ENCODE measurements at places on chromosomes 2 and 18.

DNA sequence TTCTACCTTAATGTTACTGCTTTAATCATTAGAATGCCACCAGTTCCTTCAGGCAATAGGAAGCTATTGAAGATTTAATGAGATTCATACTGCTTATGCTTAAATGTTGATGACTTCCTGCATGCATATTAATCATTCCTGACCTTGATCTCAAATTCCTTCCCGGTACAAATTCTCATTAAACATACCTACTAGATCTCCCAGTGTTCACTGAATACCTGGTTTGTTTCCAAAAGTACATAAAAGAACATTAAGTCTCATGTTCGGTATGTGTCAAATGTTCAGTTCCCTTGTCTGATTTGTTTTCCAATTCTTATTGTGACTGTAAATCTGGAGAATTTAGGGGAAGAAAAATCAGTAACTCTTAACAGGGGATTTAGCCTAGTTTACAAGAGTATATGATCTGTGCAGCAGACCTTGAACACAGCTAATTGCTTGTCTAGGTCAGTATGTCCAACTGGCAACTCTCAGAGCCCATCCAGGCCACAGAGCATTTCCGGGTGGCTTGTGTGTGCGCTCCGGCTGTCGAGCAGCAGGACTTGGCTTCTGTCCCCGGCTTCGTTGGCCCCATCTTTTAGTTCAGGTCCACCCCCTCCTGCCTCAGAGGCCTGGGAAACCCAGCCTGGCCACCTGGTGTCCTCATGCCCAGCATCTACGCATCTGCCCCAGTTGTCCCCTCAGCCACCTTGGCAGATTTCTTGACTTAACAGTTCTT is 13.1 kb downstream of the METAP1D start:
- DNase-seq, result no peak

- no peak for DNase-seq
These were observed 5.0 kb downstream of the ACKR3 start for GRCh38 chr2:236574424-236575145.

DNA sequence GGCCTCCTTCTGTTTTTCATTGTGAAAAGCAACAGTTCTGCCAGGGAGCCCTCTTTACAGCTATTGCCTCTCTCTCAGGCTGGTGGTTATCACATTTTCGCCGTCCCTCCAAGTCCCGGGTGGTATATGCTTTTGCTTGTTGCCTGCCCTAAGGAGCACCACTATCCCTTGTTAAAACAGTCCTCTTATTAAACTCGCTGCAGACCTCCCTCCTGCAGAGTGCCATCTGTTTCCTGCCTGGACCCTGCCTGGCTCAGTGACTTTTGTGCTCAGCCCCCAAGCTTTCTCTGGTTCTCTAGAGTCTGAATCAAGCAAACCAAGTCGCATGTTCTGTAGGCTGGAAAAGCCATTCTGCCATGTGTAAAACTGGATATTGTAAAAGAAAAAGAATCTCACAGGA is 72.1 kb upstream of the FHL2 start:
- no peak for DNase-seq

- no peak for DNase-seq
These were observed 177.9 kb downstream of the ALK start for GRCh38 chr2:29743516-29743915.

GRCh38 chr2:109336296-109336695 is 207.3 kb downstream of the SH3RF3 start:
- DNase-seq, result no peak

GRCh38 chr2:125554956-125555355 is 1101.0 kb upstream of the GYPC start:
- no peak for DNase-seq

DNA sequence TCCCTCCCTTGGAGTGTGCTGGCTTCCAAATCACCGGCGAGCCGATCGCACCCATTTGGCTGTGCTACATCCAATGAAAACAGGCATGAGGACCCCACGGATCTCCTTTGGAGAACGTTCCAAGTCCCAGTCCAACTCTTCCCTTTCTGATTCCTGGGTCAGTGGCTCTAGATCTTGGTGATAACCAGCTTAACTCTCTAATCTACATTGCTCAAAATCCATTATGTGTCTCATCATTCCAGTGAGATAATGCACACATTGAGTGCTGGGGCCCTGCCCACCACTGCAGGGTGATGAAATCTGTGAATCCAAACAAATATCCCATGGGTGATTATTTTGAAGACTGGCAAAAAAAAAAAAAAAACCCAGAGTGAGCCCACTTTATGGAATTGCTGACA is 232.7 kb upstream of the COPS8 start:
- DNase-seq, result no peak

- no peak for DNase-seq
These were observed 127.8 kb downstream of the MYO3B start for GRCh38 chr2:170305711-170306110.

DNA sequence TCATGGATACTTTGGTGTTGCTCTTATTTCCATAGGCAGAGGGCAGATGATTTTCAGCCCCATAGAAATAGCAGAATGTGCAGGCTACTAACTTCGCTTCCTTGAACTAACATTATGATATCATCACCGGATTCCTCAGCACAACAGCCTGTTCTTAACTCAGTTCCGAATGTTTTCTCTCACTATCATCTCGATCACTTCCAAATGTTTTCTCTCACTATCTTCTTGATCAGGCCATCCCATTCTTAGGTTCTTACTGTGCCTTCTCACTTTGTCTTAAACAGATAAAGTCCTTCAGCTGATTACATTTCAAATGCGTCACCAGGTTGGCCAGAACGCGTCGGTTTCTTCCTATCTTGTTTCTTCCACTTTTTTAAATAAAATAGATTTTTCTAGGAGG is 11.4 kb upstream of the MBD2 start:
- no peak for DNase-seq

GRCh38 chr18:52208646-52209045 is 131.4 kb upstream of the DCC start:
- DNase-seq, result no peak

DNA sequence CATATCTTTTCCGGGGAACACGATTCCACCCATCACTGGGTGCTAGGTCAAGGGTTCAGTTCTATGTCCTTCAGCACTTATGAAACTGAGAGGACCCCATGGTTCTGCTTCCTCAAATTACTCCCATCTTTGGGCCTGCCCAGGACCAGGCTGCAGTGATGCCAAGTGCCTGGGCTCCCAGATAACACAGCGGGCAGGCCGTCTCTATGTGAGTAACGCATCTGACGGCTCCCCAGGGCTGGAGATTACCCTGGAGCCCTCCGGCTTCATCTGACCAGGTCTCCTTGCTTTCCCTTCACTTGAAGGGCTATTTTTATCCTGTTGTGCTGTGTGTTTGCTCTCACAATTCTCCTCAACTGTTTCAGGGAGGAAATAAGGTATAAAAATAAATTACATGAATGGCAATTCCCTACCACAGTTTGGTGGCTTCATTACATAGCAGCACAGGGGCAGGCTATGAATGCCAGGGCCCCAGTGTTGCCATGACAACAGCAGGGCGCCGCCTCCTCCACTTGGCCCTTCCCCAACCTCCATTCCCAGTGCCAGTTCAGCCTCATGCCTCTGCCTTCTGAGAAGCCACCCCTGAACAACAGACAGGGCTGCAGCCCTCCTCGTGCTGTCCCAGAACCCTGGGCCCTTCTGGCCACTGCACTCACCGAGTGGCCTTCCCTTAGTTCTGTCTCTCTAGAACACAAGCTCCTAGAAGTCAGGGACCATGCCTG is 25.4 kb upstream of the TMEM131 start:
- DNase-seq, result no peak

- no peak for DNase-seq
These were observed 82.4 kb upstream of the HPCAL1 start for GRCh38 chr2:10220045-10220901.

DNA sequence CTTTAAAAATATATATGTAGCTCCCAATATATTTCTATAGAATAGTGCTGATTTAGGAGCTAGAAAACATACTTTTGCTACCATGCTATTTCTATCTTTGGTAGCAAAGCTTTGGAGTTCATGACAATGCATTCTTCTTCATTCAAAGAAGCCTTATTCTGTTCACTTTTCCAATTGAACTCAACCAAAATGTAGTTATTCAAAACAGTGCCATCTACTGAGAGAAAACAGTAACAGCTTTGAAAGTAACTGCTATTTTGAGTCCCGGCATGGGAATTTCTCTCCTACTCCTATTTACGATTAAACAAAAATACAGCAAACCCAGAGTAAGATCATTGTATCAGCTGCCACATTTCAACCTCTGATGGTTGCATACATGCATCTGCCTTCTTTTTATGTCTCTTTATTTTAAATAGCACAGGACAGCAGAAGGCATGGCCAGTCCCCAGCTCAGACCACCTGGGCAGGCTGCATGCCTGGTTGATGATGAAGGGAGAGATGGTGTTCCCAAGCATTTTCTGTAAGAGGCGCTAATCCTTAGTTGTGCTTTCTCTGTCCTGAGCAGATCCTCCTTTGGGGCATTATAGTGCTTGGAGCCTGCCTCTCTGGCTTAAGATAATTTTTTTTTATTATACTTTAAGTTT is 69.7 kb upstream of the SULT1C3 start:
- DNase-seq, result peak; percentile 34

- no peak for DNase-seq
These were observed 175.4 kb upstream of the NETO1 start for GRCh38 chr18:73043211-73043610.

DNA sequence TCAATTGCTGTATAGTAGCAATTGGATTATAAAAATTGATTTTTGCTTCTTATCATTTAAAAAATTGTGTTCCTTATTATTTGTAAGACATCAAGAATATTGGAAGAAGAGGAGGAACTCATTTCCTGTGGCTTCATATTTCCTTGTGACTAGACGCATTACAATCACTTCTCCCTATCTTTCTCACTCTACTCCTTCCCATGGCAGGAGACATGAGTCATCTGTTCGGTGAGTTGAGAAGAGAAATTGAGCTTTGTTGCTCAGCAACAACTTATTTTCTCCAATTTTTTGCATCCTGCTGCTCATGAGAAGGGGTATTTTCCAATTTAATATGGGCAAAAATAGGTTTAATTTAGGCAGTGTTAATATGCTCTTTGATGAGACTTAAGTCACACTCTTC is 1783.9 kb downstream of the SUCLG1 start:
- no peak for DNase-seq

DNA sequence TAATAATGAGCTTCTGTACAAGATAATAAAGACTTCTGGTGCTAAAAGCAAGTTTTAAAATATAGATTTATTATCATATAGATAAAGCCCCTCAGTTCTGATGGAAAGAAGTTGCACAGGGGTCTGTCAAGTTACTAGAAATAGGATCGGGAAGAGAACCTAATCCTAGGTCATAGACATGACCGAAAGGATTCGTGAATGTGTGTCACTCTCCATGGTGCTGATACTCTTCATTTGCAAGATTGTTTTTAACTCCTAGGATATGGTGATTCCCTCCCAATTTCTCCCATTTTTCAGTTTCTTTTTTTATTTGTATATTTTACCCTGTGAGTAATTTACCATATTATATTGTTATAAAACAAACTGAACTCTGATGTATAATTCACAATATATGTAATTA is 58.9 kb upstream of the CTNNA2 start:
- no peak for DNase-seq

DNA sequence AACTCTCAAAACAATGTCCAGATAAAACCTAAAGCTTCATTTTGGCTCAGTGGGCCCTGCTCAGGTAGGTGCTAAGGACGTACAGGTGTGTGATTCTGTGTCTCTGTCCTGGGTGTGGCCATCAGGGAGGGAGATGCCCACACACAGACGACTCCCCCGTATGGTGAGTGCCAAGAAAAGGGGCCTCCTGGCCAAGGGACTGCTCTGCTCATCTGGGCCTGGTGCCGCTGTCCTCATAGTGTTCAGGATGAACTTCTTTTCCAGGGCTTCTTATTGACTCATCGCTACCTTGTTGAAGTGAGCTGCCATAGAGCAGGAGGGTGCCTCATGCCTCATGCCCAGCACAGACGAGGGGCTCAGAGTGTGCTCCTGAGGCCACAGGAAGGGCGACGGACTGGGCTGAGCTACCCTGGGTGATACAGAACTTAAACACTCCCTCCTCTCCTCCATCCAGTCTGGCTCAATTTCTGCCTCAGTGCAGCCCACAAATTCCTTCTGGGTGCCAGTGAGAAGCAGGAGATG is 57.8 kb downstream of the ITGB1BP1 start:
- no peak for DNase-seq

GRCh38 chr18:58779529-58779928 is 85.1 kb upstream of the ZNF532 start:
- no peak for DNase-seq

GRCh38 chr2:33136056-33136455 is 189.3 kb downstream of the LTBP1 start:
- DNase-seq, result no peak

DNA sequence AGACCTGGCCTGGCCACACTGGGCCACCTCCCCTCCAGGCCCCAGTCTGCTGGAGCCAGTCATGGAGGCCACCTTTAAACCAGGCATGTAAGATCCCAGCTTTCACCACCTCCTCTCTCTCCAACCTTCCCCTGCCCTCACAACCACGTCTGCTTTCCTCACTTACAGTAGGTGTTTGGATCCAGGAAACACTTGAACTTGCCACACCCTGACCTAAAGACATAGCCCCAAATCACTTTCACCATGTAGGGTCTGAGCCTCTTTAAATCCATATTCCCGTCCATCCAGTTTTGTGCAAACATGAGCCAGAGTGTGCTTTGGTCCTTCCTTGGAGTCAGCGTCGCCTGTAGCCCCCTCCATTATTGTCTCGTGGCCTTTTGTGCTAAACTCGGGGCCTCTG is 66.8 kb downstream of the NRP2 start:
- no peak for DNase-seq

GRCh38 chr2:68906716-68907115 is 35.5 kb upstream of the BMP10 start:
- DNase-seq, result no peak

DNA sequence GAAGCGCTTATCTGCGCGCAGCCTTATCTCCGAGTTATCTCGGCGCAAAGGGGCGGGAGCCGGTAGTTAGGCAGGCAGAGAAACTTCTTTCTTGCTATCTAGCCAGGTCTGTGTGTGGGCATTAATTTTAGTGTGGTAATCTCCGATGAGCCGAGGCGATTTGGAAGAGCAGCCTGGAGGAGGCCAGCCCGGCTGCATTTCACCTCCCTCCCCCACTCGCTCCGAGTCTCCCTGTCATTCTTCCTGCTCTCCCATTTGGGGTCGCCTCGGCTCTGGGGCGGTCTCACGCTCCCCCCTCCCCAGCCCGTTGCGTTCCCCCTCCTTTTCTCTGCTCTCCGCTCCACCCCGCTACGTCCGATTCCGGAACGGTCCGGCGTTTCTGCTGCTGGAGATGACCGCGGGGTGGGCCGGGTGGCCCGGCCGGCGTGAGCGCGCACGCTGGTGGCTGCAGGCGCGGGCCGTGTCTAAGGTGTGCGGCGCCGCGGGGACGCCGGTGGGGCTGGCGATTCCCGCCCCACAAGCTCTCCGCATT is 566 bp downstream of the GATA6 start:
- peak; percentile 62 for DNase-seq

- no peak for DNase-seq
These were observed 84.0 kb downstream of the DPP4 start for GRCh38 chr2:161990036-161990435.

DNA sequence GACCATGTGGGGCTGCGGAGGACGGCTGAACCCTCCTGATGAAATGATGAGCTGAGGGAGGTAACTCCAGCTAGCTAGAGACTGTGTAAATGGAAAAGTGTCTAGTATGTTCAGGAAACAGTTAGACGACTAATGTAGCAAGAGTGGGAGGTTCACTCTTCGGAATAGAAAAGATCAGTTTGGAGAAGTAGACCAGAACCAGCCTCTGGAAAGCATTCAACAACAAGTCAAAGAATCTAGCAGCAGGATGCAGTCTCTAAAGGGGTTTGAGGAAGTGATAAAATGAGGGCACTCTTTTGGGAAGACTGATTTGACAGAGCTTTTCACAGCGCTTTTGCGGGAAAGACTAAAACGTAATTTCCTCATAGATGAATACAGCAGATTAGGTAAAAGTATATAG is 79.6 kb downstream of the GAREM1 start:
- no peak for DNase-seq
